Stimulated activated CD8-positive, alpha-beta memory T cell treated with anti-CD3 and anti-CD28 coated beads, Interleukin-7, amount 100 ng/mL, for 24 hours (primary cell): ENCODE measurements at places on chromosomes 3 and 15.

DNA sequence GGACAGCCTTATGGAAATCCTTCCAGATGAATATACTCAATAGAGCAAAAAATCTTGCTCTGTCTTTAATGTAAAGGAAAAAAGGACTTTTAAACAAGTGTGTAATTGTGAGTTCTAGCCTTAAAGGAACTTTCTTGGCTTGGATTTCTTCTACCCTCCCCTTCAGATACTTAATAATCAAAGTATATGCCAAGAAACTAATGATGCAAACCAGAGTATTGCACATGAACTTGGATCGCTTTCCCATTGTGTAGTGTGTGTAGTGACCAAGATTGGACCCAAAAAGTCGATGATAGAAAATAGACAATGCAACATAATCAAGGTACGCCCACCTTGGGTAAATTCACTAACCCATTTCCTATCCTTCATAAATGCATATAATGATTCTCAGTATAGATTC is 123.8 kb downstream of the TIGIT start:
- DNase-seq, result no peak

GRCh38 chr3:62586356-62586755 is 213.0 kb upstream of the FEZF2 start:
- DNase-seq, result no peak

DNA sequence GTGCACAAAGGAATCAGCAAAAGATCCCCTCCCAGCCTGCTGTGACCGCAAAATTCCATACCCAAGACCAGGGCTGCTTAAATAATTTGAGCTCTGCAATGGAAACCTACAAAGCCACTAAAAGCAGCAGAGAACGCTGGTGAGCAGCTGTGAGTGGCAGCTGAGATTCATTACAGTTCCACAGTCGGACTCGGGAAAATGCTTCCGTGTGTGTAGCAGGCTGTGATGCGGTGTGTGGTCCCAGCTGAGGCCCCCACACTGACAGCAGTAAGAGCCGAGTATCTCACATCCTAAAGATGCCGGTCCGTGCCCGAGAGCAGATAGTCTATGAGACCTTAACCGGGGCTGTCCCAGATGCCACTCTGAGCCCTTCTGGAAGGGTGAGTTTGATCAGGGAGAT is 37.4 kb downstream of the TM2D3 start:
- no peak for DNase-seq

DNA sequence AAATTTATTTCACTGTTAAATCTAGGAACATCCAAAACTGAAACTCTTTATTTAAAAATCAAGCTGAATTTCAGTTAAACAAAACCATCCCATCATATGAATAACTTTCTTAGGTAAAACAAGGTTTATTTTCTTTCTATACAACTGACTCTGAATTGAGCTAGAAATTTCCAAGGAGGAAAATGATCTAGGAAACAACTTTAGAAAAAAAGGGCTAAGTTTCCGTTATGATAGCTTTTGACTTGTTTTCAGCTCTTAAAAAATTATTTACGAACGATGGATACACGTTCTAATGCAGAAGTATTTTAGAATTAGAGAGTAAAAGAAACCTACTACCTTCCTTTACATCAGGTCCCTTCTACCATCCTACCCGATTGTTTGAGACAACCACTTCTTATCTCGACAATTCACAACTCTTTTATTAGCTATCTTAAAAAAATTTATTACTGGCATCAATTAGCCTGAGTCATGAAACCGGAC is 1.8 kb upstream of the IGF1R start:
- no peak for DNase-seq

GRCh38 chr15:59722476-59722875 is 33.4 kb upstream of the BNIP2 start:
- DNase-seq, result no peak

DNA sequence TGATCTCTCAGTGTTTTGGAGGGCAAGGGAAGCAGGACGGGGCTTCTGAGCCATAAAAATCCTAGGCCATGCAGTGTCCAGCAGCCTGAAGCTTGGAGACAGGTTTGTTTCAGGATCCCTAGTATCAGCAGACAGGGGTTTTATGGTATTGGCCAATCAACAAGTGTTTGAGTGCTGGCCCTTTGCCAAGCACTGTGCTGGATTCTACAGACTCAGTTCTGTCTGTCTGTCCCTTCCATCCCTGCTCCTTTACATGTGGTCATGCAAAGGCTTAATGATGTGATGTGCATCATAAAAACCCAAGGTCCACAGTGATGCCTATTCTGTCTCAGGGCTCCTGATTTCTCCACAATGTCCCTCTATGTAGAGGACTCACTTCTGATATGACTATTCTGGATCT is 184.1 kb downstream of the LRTM1 start:
- no peak for DNase-seq

GRCh38 chr3:75272691-75273090 is 391.4 kb upstream of the FRG2C start:
- no peak for DNase-seq

DNA sequence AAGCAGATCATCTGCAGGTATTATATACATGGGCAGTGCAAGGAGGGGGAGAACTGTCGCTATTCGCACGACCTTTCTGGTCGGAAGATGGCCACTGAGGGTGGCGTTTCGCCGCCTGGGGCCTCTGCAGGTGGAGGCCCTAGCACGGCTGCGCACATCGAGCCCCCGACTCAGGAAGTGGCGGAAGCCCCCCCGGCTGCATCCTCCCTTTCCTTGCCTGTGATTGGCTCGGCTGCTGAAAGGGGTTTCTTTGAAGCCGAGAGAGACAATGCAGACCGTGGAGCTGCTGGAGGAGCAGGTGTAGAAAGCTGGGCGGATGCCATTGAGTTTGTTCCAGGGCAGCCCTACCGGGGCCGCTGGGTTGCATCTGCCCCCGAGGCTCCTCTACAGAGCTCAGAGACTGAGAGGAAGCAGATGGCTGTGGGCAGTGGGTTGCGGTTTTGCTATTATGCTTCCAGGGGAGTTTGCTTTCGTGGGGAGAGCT is 639 bp downstream of the MKRN3 start:
- peak; percentile 5 for DNase-seq

- DNase-seq, result no peak
These were observed 56.4 kb upstream of the ARRDC4 start for GRCh38 chr15:97903971-97904572.

DNA sequence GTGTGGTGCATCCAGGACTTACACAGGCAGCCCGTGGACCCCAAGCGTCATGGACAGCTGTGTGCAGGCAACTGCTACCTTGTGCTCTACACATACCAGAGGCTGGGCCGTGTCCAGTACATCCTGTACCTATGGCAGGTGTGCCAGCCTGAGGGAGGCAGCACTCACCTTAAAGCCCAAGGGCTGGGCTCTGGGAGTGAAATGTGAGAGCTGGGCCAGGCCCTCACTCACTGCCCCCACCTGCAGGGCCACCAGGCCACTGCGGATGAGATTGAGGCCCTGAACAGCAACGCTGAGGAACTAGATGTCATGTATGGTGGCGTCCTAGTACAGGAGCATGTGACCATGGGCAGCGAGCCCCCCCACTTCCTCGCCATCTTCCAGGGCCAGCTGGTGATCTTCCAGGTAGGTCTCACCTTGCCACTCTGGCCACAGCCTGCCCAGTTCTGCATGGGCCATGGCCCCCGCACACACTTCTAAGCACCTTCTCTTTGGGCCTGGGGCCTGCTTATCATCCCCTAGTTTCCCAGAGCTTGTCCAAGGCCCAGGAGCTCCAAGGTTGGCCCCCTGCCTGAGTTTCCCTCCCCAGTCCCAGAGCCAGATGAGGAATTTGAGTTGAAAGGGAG is 11.0 kb downstream of the VILL start:
- DNase-seq, result no peak
